ENCODE measurements at places on chromosomes 6 and 20.
A peak's percentile ranks its signal among the peaks of the same experiment; 100 is the strongest.

- DNase-seq: no peak
These were observed 517.5 kb downstream of the PREX1 start for GRCh38 chr20:48310305-48310704.

- DNase-seq: no peak
These were observed 61.0 kb downstream of the ENPP1 start for GRCh38 chr6:131868836-131869235.

DNA sequence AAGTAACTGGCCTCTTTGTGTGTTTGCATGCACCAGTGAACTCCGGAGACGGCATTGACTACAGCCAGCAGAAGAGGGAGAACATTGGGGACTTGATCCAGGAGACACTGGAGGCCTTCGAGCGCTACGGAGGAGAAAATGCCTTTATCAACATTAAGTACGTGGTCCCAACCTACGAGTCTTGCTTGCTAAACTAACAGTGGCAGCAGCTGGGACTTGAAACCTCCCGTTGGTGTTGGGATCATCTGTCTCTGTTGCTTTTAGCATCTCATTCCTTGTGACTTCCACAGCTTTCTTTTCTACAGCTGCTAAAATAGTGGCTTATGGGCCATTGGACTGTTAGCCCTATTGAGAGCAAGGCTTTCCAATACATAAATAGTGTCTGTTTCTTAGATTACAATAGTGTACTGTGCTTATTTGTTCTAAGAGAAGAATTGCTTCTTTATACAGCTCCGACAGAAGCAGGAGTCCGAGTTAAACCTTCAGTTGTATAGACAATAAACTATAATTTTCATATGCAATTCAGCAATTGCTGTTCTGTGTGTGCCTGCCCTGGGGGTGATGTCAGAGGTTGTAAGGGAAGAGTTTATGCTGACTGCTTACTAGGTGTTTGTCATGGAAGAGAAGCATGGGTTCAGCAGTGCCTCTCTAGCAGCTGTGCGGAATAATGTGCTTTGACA, 99.6 kb upstream of the QKI start:
- DNase-seq: no peak

DNA sequence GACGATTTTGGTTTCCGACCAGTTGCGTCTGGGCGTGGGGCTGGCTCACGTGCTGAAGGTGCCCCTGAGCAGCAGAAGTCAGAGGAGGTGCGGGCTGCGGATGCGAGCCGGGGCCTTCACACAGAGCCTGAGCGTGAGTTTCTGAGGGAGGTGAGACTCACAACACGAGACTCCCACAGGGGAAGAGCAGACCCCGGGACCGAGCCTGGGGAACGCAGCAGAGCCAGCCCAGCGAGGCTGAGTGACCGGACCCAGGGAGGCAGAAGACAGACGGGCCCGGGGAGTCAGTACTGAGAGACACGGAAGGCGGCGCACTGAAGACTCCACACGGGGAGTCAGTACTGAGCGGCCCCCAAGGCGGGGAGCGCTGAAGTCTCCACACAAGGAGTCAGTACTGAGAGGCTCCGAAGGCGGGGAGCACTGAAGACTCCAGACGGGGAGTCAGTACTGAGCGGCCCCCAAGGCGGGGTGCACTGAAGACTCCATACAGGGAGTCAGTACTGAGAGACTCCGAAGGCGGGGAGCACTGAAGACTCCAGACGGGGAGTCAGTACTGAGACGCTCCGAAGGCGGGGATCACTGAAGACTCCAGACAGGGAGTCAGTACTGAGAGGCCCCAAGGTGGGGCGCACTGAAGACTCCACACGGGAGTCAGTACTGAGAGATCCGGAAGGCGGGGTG, 77.8 kb downstream of the DLL1 start:
- DNase-seq: no peak

- DNase-seq: no peak
These were observed 96.5 kb upstream of the RUNX2 start for GRCh38 chr6:45231660-45232059.

DNA sequence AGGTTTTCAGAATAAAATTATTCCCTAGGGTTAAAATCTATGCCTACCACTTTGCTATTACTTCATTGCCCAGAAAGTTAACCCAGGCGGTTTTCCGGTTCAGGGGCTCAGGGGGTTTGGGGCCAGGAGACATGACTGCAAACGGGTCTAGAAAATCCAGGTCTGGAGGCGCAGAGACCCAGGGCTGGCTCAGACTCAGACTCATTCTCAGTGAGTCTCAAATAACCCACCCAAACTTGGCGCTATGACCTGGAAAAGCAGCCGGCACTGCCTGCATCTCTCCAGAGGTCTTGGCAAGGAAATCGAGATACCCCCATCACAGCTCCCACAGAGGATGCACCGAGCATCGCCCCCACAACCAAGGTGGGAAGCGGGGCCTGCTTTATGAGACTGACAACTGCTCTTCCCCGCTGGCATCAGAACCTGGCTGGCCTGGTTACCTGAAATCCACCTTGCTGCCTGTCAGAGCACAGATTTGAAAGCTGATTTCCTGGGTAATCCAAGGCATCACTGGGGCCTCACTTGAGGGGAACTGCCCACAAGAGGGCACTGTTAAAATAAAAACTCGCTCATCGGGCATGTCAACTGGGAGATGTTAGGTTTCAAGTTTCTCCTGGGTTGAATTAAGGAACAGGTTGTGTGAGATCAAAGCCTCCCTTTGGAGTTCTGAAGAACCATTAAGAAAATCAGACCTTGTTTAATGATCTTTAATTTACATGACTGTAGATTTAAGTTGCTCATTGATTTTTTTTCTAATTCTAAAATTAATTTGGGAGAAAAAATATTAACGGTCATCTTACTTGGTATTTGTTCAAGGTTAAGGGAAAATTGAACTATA, 55.1 kb downstream of the KIF16B start:
- DNase-seq: peak; percentile 17

DNA sequence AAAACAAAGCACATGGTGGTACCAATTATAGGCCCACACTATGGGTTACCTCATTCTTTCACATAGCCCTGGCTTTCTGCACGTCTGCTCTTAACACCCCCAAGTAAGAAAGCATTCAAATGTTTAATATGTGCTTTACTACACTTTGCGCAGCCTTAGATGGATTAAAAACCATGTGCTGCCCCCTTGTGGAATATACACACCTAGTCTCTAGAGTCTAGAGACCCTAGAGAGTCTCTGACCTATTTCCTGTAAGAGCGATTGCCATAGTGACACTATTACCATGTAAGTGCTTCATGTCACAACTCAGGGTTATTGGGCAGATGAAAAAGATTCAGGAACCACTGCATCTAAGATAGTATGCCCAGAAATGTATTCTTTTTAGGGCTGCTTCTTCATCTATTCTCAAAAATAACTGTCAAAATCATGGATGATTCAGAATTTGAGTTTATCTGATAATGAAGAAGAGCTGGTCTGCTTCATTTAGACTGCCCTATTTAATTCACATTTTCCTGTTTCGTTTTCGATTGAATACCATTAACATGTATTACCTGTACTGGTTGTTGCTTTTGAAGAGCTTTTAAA, 186.3 kb downstream of the ADGB start:
- peak; percentile 40 for DNase-seq

GRCh38 chr6:158344534-158344933, 32.3 kb downstream of the TULP4 start:
- no peak for DNase-seq

GRCh38 chr6:170093658-170094596, 197.0 kb downstream of the DLL1 start:
- no peak for DNase-seq

GRCh38 chr6:2514965-2515543, 235.7 kb downstream of the MYLK4 start:
- DNase-seq: no peak

DNA sequence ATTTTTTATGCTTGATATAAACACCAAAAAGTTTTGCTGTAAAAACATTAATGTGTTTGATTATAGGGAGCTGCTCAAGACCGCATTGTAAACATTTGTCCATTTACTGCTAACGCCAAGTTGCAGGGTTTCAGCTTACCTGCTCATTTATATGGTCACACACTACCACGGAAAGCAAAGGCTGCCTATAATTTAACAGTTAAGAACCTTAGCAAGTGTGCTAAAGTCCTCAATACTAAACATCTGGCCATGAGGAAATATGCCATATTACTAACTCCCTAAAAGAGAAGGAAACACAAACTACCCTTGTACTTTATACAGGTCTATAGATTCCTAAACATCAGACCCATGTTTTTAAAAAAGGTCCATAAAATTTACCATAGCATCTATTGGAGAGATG, 129.5 kb downstream of the ASCC3 start:
- no peak for DNase-seq

- peak; percentile 41 for DNase-seq
These were observed 14.7 kb downstream of the UQCC2 start for GRCh38 chr6:33696548-33697518.

GRCh38 chr20:15220778-15221565, 883.6 kb upstream of the FLRT3 start:
- DNase-seq: no peak

- no peak for DNase-seq
These were observed 61.4 kb downstream of the CEBPB start for GRCh38 chr20:50251992-50252511.

All from CD4-positive, alpha-beta T cell treated with Interleukin-2 at 100 ng/mL for 4 hours (primary cell).